ENCODE measurements at places on chromosomes 5 and 9.

GRCh38 chr5:159051421-159052282 lies 48.1 kb downstream of the EBF1 start:
- no peak for DNase-seq

DNA sequence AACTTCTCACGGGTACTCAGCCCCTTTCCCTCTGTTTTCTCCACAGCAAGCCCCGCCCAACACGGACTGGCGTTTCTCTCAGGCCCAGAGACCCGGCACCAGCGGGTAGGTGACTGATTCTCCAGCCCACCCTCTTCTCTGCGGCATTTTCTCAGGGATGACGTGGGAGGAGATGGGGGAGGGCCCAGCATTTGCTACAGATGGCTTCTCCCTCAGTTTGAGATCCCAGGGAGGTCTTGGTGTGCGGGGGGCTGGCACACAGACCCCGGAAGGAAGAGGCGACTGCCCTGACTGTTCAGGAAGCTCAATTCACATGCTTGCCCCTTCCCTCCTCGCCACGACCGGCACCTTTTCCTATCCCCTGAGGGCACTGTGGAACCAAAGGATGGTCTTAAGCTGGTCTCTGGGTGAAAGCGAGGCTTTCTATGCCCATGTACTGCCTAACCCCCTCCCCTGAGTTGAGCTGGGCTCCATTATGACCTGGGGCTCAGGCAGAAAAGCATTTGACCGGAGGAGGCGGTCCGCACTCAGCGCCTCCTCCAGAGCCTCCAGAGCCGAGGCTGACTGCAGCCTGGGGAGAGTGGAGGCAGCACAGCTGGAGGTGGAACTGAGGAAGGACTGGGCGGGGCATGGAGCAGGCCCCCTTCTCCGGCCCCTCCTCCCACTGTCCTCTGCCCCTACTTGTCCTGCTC lies 6.0 kb downstream of the PCDHGC5 start:
- DNase-seq: no peak

GRCh38 chr5:137629646-137630045 lies 106.2 kb downstream of the KLHL3 start:
- DNase-seq: no peak

DNA sequence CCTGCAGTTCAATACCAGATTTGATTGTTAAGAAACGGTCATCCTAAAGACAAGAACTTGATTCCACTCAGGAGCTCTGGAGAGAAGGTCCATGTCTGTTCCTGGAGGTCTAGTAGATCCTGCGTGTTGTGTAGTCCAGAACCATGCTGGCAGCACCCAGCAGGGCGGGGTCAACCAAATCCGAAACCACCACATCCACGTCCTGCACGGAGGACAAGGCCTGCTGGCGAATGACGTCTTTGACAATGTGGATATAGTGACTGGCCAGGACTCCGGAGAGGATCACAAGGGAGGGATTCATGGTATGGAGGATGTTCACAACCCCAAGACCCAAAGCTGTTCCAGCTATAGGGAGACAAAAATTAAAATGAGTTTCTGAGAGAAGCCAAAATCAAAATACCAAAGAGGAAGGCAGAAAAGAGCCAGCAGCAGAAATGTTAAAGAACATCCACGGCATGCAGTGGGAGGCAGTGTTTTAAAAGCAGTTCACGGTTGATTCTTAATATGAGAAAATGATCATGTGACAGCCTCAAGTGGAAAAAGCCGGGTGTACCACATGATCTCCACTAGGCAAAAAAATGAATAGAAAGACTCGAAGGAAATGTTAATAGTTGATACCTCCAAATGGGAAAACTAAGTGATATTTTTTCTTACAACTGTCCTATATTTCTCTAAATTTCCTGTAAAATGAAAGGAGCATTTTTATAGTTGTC lies 26.7 kb downstream of the CLTA start:
- no peak for DNase-seq

- DNase-seq: no peak
Observed at GRCh38 chr9:84045481-84046097, 65.0 kb downstream of the RMI1 start.
